CD8-positive, alpha-beta T cell (primary cell): ENCODE measurements at places on chromosomes 2 and 18.
A peak's percentile ranks its signal among the peaks of the same experiment; 100 is the strongest.

GRCh38 chr2:84870306-84870705 is 10.6 kb downstream of the TRABD2A start:
- DNase-seq = no peak

- DNase-seq = no peak
These were observed 514.5 kb upstream of the CDH2 start for GRCh38 chr18:28691496-28691840.

DNA sequence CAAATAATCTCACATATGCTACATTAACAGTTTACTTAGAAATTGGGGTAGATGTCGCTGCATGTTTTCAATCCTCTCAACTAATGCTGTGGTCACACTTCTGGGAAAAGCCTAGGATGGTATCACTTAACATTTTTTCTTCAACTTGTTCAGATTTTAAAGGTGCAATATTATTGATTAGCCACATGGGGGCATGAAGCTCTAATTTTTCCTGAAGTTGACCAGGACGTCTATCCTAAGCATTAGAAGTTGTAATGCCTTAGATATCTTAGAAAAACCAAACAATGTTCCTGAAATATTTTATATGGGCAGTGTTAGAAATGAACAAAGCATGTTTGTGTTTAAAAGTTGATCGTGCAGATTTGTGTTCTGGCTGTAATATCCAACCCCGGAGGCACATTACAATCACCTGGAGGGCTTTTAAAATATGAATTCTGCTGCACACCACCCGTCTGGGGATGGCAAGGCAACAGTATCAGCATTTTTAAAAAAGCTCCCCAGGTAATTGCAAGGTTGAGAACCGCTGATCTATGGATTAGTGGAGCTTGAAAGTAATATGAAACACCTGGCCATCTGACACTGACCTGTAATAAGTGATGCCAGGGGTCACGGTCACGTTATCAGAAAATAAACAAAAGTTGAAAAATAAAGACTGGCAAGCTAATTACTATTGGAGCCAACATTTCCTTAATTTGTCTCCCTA is 100.5 kb upstream of the LMAN1 start:
- no peak for DNase-seq

- DNase-seq = no peak
These were observed 187.1 kb downstream of the TCF4 start for GRCh38 chr18:55400590-55401541.

DNA sequence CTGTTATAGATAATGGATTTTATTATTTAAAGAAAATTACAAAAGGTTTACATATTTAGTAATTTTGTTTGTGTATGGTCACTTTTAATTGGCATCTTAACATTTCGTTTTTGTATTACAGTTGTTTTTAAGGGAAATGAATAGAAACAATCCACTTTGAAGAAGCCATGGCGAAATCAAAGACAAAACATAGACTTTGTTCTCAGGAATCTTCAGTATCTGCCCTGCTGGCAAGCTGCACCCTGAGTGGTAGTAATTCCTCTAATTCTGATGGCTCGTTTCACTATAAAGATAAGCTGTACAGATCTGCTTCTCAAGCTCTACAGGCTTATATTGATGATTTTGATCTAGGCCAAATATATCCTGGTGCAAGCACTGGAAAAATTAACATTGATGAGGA is 2.7 kb downstream of the C18orf54 start:
- no peak for DNase-seq

DNA sequence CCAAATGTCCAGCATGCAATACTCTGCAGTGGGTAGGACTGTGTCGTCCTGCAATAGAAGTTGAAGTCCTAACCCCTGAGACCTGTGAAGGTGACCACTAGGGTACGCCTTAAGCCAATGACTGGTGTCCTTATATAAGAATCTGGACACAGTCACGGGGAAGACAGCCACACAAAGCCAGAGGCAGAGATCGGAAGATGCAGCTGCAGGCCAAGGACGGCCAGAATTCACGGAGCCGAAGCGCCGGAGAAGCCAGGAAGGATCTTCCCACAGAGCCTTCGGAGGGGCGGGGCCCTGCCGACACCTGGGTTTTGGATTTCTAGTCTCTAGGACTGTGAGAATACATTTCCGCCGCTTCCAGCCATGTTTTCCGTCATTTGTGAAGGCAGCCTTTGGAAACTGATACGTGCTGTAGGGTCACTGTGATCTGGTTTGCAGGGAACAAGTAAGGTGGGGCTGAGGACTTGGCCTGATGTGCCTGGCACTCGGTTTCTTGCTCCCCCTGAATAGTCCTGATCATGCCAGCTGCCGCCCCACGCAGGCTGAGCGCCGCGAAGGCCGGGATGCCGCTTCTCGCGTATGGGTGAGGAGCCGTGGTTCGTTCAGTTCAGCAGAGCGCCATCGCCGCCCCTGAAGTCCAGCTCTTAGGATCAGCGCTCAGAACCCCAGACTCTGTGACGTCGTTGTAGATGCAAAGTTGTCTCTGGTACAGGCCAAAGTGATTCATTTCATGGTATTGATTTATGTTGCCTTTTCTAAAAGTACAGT is 38.7 kb downstream of the PTGR3 start:
- DNase-seq = peak; percentile 34

DNA sequence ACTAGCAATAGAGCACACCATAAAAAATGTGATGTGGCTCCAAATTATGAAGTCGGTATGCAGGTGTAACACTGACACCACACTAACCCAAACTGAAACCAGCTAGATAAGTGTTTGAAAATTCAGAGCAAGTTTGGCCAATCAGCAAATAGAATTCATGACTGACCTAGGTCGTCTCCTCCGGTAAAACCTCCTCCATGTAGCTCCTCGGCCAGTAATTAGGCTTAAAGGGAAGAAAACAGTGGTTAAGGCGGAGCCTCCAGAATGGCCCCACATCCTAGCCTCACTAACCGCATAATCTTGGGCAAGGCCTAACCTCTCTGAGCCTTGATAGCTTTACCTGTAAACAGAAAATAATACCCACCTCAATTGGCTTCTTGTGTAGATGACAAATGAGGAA is 30.1 kb downstream of the C1D start:
- DNase-seq = no peak

DNA sequence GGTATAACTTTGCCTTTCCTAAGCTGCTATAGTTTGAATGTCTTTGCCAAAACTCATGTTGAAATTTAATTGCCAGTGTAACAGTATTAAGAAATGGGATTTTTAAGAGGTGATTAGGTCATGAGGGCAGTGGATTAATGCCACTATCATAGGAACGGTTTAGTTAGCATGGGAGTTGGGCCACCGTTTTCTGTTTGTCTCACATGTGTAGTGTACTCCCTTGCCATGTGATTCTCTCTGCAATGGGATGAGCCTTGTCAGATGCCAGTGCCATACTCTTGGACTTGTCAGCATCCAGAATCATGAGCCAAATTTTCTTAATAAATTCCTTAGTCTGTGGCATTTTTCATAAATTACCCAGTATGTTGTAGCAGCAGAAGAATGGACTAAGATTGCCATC is 388.9 kb upstream of the RGPD4 start:
- no peak for DNase-seq

DNA sequence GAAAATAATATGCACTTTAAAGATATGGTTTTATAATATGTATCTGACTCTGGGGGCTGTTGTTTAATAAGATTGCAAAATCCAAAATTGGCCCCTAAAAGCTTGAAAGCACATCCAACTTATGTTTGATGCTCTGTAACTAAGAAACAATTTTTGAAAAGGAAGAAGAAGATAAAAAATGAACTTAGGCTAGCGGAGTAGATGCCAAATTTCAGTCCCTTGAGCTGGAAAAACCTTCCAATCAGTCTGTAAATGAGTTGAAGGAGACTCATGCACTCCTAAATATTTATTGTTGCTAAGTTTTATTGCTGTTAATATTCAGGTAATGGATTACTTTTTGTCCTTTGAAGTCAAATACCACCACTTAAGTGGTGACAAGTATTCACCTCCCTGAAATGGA is 465.0 kb downstream of the ZEB2 start:
- DNase-seq = no peak

DNA sequence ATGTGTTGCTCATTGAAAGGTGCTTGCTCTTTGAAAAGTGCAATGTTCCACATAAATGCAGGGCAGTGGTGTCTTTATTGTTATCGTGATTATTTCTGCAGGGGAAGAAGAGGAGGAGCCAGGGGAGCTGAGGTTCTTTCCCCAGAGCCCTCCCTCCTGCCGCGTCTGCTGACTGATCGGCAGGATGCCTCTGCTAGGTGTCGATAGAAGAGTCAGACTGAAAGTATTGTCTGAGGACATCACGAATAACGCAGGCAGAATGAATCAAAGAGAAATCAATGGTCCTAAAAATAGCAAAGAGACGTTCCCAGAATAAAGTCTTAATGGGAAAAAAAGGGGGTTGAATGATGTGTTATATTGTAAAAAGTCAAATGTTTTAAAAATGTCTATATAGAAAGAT is 47.4 kb upstream of the SIX3 start:
- no peak for DNase-seq

DNA sequence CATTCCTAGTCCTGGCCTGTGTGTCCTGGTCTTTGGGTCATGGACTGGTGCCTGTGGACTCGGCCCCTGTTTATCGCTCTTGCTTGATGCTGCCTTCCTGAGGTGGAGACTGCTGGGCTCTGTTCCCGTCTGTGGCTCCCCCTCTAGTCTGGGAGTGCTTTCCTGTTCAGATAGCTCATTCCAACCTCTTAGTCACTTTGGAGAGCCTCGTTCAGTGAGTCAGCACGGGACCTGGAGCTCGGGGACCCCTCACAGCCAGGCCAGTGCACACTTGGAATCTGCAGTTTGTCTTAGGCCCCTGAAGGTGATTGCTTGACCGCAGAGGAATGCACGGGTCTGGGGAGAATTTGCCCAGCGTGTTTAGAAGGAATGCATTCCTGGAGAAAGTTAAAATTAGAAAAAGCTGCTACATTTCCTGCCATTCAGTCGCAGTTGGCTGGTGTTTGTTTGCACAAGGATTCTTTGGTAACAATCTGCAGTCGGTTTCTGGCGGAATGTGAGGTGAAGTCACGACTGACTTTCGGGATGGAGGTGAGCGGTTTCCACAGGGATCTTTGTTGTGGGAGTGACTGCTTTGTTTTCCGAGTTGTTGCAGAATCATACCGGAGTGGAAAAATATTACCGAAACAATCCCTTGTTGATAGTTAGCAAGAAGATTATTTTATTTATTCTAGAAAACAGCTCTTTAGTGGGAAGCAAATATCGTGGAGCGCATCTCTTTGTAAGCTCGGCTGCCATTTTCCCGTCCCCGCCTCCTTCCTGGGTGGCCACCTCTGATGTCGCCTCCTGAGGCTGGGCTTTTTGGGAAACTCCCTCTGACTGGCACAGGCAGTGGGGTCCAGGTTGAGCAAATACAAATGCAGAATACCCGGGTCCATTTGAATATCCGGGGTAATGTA is 29.6 kb downstream of the SH3BP4 start:
- DNase-seq = no peak

GRCh38 chr2:43169099-43169945 is 57.1 kb downstream of the ZFP36L2 start:
- peak; percentile 41 for DNase-seq

- no peak for DNase-seq
These were observed 65.2 kb upstream of the B3GNT7 start for GRCh38 chr2:231330311-231330710.

- no peak for DNase-seq
These were observed 83.3 kb upstream of the SLC66A3 start for GRCh38 chr2:11071939-11072338.

DNA sequence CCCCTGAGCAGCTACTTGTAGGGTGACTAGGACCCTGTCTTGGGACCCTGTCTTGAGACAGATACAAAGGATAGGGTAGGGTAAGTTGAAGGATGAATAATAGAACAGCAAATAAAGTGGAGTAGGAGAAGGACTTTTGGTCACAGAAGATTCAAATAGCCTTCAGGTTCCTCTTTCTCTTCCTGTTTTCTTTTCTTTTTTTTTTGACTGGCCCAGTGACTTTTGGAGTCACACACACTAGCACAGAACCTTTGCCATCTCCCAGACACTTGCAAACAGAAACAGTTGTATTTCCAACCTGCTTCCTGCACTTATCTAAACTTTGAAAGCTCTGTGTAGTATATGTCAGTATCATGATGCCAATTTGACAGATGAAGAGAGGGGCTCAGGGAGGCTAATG is 108.2 kb downstream of the TDRD15 start:
- DNase-seq = no peak

DNA sequence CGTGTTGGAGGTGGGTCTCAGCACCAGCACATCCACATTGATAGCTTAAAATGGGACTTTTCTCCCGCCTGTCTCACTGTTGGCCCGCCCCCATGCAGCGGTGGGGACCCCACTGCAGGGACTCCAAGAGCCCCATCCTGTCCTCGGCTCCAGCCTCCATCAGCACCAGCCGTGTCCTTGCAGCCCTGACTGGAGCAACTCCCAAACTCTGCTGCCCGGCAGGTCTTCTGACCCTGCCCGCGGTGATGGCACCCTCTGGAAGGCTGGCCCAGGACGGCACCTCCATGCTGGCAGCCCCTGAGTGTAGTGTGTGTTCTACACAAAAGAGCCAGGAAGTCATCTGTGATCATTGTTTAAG is 41.6 kb upstream of the KCNG2 start:
- DNase-seq = no peak

DNA sequence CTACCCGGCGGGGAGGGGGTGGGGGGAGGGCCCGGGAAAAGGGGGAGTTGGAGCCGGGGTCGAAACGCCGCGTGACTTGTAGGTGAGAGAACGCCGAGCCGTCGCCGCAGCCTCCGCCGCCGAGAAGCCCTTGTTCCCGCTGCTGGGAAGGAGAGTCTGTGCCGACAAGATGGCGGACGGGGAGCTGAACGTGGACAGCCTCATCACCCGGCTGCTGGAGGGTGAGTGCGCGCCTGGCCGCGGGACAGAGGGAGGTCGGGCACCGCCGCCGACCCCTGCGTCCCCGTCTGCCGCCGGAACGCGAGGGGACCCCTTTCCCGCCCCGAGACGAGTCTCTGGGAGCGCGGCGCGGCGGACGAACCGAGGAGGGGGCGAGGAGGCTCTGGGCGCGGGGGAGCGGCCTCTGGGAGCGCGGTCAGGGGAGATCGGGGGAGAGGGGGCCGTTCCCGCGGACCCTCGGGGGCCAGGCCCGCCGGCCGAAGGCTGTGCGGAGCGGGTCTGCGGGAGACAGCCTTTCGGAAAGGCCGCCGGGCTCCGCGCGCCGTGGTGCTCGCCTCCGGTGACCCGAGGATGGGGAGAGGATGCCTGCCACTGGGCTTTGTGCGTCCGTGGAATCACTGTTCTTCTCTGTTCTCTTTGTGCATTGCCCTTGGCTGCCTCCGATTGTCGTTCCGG is 463 bp downstream of the PPP1CB start:
- DNase-seq = peak; percentile 41

DNA sequence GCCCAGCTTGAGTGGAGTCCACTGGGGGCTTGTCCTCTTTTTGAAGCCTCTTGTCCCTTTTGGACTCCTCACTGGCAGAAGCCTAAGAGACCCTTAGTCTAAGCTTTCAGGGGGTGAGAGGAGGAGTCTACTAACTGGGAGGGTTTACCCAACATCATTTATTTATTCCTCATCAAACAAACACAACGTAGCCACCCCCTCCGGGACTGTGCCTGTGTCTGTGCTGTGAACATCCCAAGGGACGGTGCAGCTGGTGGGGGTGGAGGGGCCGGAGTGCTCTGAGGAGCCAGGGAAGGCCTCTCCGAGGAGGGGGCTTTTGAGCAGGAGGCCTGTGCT is 42.7 kb upstream of the TAF1B start:
- DNase-seq = no peak

GRCh38 chr2:163736433-163737189 is 803 bp upstream of the FIGN start:
- no peak for DNase-seq

- DNase-seq = no peak
These were observed 20.0 kb downstream of the TMEM127 start for GRCh38 chr2:96245609-96246390.

- DNase-seq = no peak
These were observed 130.3 kb downstream of the MGAT5 start for GRCh38 chr2:134384131-134384530.
